Putamen (tissue), 1 donor: ENCODE measurements at places on chromosomes 3 and 15.

DNA sequence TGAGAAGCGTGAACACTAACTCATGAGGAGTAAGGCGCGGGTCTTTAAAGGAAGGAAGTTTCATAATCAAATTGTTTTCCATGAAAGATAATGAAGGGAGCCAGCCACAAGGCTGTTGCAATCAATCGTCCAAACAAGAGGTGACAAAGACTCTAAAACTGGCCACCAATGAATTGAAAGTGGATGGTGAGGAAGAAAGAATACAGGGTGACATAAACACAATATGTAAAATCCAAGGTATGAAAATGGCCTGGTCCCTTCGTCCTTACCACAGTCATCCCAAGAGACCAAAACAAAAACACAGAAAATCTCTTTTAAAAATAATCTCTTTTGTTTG lies 12.0 kb downstream of the CD86 start:
- no peak for DNase-seq

- DNase-seq: no peak
These were observed 982.8 kb downstream of the ROBO1 start for GRCh38 chr3:78785004-78785403.

GRCh38 chr3:31743331-31744089 lies 210.8 kb downstream of the STT3B start:
- no peak for DNase-seq

DNA sequence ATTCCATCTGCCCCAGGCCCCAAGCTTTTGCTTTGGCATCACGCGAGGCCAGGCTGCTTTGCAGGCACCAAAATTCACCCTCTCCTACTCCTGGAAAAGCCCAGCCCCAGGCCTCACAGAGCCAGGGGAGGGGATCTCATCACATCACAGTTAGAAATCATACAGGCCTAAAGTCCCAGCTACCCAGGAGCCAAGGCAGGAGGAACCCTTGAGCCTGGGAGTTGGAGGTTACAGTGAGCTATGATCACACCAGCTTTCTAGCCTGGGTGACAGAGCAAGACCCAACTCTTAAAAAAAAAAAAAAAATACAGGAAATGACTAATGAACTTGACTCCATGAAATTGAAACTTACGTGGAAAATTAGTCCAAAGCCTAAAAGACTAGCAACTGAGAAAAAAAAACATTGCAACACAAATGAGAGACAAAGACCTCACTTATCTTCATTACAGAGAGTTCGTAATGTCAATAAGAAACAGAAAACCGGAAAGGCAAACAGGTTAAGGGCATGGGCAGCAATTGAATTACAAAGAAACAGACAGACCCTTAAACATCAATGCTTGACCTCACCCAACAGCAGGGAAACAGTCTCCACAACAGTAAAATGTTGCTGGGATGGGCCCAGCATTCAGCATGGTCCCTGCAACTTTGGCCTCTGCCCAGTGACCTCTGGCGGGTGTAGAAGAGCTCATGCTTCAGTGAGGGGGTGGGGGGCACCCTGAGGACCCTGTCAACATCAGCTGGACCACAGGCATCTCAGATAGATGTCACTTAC lies 151.5 kb downstream of the LRRK1 start:
- no peak for DNase-seq

DNA sequence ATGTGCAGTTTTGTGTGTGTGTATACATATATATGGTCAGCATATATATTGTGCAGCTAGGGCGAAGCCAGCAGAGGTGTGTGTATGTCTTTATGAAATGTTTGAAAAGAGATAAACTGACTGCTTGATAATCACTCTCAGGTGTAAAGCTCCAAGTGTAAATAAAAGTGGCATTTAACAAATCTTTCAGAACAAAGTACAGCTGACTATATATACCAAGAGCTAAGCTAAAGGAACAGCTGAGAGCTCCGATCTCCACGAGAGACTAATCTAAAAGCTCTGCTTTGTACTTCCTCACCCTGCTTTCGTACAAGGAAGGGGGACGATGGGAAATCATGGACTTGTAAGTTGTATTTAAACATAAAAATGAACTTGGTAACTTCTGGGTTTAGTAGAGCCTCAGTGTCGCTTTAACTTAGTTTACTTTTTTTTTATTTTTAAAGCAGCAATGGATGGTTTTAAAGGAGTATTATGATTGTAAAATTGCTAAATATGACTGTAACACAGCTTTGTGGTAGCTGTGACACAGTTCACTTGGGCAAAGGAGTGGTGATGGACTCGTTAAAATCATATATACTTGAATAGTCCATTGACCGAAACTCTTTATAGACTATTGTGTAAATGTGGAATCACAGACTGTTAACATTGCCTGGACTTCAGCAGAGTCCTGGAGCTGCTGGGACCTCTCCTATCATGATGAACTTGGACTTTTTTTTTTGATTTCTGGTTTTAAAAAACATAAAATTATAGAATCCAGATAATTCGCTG lies 11.4 kb upstream of the ITPKA start:
- DNase-seq: no peak

- no peak for DNase-seq
These were observed 96.8 kb downstream of the IGF1R start for GRCh38 chr15:98745179-98745578.

DNA sequence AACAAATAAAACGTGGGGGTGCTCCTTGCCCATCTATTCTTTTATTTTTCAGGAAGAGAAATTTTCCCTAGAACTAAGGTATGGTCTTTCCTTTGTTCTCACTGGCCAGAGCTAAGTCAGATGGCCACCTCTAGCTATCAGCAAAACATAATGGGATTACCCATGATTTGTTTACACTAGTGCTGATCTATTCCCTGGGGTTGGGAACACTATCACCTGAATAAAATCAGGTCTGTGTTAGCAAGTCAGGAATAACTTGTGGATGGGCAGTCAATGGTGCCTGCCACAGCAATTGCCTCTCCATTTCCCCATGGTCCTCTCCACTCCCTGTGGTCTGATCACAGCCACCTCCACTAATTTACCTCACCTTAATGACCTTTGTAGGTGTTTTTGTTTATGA lies 181.7 kb upstream of the CADPS start:
- no peak for DNase-seq

GRCh38 chr3:39592311-39593050 lies 125.0 kb downstream of the MOBP start:
- no peak for DNase-seq

DNA sequence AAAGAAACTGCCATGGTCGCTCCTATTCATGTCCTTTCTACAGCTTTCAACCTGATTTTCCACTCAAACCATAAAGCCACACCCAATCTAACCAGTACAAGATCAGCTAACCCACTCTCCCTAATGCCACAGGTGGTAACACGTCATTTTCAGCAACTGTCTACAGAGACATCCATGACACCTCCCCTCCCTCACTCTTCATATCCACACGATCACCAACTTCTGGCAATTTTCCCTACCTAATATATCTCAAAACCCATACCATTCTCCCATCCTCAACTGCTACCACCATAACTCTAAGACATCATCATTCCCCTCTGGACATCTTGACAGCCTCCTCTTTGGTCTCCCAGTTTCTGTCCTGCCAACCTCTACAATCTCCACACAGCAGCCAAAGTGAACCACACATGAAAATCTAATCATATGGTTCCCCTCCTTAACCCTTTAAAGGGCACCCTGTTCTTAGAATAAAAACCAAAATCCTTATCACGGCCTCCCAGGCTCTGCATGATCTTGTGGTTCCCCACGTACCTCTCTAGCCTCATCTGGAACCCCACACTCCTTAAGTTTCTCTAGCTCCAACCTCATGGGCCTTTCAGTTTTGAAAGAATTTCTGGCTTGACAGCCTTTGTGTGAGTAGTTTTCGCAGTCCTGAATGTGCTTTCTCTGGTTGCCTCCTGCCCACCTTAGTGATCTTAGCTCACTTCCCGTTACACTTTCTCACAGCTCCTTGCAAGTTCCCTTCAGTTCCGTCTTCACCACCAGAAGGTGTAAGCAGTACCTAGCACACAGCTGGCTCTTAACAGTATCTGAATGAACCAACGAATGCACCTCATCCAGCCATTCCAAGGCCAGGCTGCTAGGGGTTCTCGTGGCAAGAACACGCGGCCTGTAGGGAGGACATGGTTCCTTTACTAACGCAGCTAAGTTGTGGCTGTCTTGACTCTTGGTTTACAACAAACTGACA lies 33.4 kb downstream of the SPINK8 start:
- DNase-seq: no peak

- DNase-seq: no peak
These were observed 13.2 kb upstream of the BCL6 start for GRCh38 chr3:187758318-187758955.
